ENCODE measurements at places on chromosomes 1 and 21. TPM values are rescaled to one million over a fixed set of nuclear protein-coding genes. Genes with fewer than 3 reads are reported as not detected.

GRCh38 chr1:106964495-106964894 is 92.0 kb upstream of the PRMT6 start:
- DNase-seq = no peak

- DNase-seq = no peak
Measured at GRCh38 chr1:232593717-232594502, 36.0 kb downstream of the SIPA1L2 start.

GRCh38 chr1:26408604-26409003 is 2.0 kb upstream of the LIN28A start:
- peak; percentile 15 for DNase-seq

- DNase-seq = no peak
Measured at GRCh38 chr1:194474701-194475100, 1288.3 kb upstream of the B3GALT2 start.

DNA sequence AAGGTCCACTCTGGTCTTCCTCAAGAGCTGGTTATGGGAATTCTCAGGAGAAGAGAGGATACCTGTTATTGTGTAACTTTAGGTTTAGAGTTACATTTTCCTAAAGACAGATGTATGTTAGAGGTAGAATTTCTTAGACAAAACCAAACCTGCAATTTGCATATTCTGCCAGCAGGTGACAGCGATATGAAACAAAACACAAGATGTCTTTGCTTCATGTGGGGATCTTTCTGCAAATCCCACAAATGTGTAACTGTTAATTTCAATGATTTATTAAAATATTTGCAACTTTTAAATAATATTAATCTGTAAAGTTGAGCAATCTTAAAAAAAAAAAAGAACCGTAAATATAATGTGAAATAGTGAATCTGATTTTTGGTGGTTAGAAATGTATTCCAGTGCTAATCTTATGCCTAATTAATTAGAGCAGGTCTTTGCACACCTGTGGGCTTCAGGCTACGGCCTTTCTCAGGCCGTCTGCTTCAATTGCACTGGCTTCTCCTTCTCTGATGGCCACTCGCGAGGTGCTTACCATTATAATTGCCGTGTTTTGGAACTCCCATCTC is 33.4 kb downstream of the FAM78B start:
- DNase-seq = no peak

- no peak for DNase-seq
Measured at GRCh38 chr1:9228609-9229008, 6.0 kb upstream of the H6PD start.

DNA sequence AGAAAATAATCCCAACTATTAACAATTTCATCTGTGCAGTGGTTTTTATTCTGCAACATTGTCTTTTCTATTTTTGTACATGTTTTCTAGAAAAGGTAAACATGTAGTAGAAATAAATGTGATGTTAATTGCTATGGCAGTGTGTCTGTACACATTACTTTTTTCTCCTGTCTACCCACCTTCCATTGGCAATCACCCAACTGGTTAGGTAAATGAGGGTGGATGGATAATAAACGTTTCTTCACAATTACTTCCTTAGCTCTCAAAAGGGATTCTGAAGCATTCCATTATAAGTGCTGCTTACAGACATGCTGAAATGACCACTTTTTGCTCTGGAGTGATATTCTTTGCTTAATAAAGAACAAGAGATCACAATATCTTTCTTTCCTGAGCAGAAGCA is 61.4 kb downstream of the MAGI3 start:
- no peak for DNase-seq

DNA sequence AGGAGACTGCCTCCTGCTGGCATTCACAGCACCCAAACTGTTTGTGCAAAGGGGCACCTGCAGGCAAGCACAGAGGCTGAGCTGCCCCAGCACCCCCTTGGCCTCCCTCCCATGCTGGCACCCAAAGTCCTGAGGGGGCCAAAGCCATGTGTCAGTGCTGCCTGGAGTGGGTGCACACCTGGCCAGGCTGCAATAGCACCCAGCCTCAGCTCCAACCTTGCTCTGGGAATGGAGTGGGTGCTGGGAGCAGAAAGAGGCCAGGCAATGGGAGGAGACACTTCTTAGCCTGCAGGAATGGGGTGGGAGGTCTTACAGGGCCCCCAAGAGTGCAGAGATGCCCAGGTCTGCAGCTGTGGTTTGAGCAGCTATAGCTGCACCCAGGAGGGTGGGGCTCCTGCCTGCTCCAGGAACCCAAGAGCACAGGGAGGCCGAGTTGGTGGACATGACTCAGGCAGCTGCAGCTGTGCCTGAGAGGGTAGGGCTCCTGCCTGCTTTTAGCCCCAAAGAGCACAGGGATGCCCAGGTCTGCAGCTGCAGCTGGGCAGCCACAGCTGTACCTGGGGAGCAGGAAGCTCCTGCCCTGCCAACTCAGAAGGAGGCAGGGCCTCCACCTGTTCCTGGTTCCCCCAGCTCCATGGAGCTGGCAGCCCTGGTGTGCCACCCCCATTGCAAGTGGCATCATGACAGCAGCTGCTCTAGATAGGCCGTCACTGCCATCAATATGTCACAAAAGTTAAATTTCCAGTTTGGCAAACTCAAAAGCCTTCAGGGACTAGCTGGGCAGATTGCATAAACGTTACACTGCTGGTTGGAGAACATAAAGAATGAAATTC is 5.3 kb upstream of the CHD1L start:
- no peak for DNase-seq

DNA sequence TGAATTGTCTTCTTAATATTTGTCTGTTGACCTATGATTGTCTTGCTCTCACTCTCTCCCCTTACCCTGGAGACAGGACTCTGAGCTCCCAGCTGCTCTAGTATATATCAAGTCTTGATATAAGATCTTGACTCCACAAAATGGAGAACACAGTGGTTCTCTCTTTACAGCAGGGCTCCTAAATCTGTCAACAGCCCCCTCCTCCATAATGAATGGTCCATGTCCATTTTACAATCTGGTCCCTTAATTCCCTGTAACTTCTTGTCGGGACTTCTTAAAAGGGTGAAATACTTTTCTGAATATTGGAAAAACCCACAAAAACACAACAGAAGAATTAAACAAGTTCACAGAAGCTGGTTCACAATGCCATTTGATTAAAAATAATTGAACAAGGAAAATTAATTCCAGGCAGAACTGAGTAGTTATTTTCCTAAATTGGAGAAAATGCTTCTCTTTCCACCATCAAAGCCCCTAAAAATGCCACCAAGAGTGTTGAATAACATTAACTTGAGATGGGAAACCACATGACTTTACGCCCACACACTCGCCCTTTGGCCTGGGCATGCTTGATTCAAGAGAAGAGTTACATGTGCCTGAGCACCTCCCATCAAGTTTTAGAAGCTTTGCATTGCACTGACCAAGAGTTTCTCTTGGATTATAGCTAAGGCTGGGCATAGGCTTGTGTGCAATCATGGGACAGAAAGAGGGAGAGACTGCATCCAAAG is 109.8 kb downstream of the TOMM20 start:
- no peak for DNase-seq

DNA sequence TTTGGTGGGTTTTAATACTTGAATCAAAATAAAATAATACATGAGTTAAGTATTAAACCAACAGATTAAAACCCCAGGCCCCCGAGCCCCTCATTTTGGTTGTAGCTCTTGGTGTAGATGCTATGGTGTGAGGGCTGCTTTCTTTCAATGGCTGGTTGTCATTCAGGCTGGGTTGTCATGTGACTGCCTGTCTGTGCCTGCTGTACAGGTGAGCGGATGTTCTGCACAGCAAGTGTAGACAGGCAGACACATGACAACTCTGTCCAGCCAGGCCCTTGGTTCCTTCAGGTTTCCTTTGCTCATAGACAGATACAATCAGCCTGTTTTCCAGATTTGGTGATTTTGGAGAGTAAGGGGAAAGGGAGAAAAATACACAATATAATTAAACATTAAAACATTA is 281.9 kb upstream of the C1orf105 start:
- no peak for DNase-seq

DNA sequence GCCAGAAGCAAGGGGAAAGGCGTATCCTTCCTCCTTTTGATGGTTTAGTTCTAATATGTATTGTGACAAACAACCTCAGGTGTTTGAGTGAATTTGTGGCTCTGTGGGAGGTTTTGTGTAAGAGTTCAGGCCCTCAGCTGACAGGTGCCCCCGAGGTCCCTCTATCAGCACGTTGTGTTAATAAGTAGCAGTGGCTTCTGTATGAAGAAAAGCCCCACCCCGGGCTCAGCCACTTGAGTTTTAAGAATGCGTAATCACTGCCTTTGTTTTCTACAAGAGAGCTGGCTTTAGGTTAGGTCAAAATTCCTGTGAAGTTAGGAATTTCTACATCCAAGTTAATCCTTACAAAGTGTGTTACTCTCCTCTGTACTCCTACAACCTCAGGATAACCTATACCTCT is 92.4 kb upstream of the PGBD5 start:
- DNase-seq = no peak

GRCh38 chr1:8595941-8596340 is 221.5 kb downstream of the RERE start:
- no peak for DNase-seq

GRCh38 chr1:63795455-63795854 is 21.6 kb downstream of the ROR1 start:
- DNase-seq = no peak

DNA sequence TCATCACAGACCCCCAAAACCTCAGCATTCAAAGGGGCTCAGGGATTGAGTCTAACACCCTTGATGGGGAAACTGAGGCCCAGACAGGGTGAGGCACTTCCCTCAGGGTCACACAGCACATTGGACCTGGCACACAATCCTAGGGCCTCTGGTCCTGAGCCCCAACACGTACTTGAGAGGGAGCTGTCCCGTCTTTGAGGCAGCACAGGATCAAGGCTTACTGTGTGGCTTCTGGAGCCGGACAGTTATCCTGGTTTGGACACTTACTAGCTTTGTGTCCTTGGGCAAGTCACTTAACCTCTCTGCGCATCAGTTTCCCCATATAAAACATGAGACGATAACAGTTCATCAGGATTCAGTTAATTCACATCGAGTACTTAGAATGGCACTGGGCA is 26.5 kb downstream of the RUNX3 start:
- DNase-seq = no peak

GRCh38 chr1:172041742-172042141 is 200.4 kb downstream of the DNM3 start:
- no peak for DNase-seq

- DNase-seq = no peak
Measured at GRCh38 chr1:40908350-40908749, 46.2 kb upstream of the CITED4 start.

DNA sequence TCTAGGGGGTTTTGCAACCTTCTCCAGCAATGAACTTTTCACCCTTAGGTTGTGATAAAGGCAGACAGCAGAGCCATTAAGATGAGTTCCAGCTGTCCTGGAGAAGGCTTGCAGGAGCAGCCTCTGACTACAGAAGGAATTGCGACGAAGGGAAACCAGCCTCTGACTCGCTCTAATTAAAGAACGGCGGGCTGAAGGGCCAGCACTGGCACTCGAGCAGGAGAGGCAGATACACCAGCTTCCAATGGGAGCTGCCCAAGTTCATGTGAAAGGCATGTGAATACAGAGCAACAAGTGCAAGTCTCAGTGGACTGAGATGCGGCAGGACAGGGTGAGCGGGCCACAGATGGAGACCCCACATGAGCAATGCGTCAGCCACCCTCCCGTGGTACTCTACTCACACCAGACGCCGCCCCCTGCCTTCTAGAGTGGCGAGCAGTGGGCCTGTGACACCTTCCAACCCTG is 15.7 kb downstream of the RCC2 start:
- DNase-seq = no peak

- no peak for DNase-seq
Measured at GRCh38 chr1:18640228-18641004, 9.8 kb downstream of the PAX7 start.

- DNase-seq = no peak
Measured at GRCh38 chr1:39940253-39940652, 14.7 kb upstream of the MFSD2A start.

DNA sequence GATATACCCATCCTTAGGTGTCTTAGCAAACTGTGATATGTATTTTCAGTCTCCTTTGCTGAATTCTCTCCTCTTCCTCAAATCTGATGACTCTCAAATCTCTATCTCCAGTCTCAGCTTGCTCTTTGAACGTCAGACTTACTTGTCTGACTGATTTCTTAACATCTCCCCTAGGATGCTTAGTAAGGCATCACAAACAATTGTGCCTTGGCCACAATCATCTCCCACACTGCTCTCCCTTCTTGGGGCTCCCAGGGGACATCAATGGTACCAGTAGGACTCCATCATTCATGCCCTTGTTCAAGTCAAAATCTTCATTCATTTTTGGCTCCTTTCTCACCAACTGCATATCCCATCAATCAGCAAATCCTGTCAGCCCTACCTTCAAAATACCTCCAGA is 42.0 kb downstream of the GNG12 start:
- no peak for DNase-seq

GRCh38 chr1:17084787-17085186 is 31.0 kb upstream of the SDHB start:
- DNase-seq = no peak

DNA sequence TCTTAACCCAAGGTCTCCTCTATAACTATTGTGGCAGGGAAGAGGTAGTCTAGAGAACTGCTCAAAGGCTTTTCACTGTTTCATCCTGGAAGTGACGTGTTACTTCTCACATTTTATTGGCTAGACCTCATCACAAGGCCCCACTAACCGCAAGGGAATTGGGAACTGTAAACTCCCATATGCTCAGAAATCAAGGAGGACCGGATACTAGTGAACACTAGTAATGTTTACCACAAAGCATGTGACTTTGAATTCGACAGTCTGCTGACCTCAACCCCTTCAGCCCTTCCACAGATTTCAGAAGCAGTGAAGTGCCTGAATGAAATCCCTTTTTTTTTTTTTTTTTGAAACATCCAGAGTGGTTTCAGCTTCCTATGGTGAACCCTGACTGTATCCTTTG is 3.4 kb upstream of the EEIG2 start:
- DNase-seq = no peak

GRCh38 chr1:230280906-230281413 is 145.2 kb downstream of the PGBD5 start:
- no peak for DNase-seq

GRCh38 chr21:45617021-45617921 is 26.3 kb upstream of the PCBP3 start:
- no peak for DNase-seq

GRCh38 chr1:235617808-235618207 is 31.8 kb downstream of the GNG4 start:
- DNase-seq = no peak

Gene ROR1
- 2.5 TPM for total RNA-seq

Gene MASP2
- total RNA-seq = not detected

Gene ACOT11
- total RNA-seq = 1.9 TPM

Gene VSIG8
- total RNA-seq = not detected

Gene TP53BP2
- total RNA-seq = 36.3 TPM

Gene KRTAP12-2
- not detected for total RNA-seq

Gene F11R
- 10.9 TPM for total RNA-seq

Gene GIPC2
- total RNA-seq = 0.47 TPM

Gene SPATA21
- total RNA-seq = not detected

Gene ADCY10
- total RNA-seq = 0.62 TPM

Gene UBASH3A
- total RNA-seq = not detected
